OCI-LY7 (cell line): ENCODE measurements at places on chromosomes 1 and 21.
A peak's percentile ranks its signal among the peaks of the same experiment; 100 is the strongest.

DNA sequence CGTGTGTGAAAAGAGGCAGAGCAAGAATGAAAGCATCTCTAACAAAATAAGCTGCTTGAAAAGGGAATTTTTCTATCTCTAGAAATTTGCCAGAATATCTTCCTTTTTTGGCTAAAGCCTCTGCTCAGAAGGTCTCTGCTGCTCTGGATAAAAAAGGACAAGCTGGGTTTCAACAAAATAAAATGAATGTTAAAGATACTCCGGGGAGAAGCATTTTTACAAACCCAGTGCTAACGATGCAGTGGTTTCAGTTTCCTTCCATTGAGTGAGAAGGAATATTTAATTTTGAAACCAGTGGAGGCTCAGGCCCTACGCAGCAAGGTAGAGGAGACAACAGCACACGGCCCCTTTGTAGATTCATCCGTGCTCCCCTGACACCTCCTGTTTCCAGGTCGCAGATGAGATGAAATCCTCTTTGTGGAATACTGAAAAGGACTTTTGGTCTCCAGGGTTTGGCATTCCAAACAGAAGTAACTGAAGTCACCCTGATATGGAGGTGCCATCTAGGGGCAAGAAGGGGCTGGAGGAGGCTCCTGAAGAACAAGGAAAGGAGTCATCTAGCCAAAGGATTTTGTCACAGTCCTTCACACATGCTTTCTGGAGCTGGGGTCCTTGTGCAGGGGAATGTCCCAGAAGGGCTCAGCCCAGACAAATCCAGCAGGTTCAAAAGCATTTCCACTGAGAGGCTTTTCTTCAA lies 65.7 kb upstream of the SYT6 start:
- DNase-seq, result no peak

- no peak for DNase-seq
Observed at GRCh38 chr21:41387042-41387819, 25.4 kb downstream of the MX2 start.

GRCh38 chr1:10881046-10881445 lies 84.6 kb upstream of the CASZ1 start:
- DNase-seq, result no peak

DNA sequence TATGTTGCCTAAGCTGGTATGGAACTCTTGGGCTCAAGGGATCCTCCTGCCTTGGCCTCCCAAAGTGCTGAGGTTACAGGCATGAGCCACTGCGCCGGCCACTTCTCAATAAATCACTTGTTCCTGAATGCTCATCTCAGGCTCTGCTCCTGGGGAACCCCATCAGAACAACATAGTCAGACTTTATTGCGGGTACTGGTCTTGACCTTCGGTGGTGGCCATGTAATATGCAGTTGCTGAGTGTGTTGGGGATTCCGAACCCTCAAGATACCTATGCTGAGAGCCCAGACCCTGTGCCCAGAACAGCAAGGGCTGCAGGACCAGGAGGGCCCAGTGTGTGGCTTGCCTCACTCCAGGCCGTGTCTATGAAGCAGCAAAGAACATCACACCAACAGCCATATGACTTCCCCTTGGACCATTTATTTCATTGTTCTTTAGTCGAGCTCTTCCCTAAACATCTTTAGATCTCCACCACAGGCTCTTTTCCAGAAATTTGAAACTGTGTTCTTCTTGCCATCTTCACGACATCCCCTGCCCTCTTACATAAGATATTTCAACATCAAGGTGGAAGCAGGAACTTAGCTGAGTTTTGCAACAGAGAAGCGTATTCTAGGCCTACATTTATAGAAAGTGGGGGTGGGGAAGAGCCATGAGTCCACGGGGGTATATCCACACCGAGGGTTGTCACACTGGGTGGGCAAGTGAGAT lies 12.7 kb upstream of the SDHB start:
- no peak for DNase-seq

GRCh38 chr1:85602571-85602970 lies 22.0 kb downstream of the CCN1 start:
- no peak for DNase-seq

- no peak for DNase-seq
Observed at GRCh38 chr21:40882192-40882915, 35.4 kb upstream of the DSCAM start.

DNA sequence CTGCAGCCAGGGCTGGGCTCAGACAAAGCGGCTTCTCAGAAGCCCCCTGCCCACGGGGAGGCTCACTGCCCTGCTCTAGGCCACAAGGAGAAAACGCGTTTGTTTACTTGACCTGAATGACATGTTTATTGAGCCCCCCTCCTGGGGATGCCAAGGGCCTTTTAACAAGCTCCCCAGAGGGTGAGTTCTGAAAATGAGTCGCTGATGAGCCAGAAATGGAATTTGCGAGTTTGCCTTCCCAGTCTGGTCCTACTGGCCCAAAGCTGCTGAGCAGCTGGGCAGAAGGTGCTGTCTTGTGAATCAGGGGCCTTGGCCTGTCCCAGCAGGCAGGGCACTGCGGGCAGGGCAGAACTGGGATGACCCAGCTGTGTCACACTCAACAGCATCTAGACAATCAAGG lies 120.6 kb downstream of the SYF2 start:
- no peak for DNase-seq

DNA sequence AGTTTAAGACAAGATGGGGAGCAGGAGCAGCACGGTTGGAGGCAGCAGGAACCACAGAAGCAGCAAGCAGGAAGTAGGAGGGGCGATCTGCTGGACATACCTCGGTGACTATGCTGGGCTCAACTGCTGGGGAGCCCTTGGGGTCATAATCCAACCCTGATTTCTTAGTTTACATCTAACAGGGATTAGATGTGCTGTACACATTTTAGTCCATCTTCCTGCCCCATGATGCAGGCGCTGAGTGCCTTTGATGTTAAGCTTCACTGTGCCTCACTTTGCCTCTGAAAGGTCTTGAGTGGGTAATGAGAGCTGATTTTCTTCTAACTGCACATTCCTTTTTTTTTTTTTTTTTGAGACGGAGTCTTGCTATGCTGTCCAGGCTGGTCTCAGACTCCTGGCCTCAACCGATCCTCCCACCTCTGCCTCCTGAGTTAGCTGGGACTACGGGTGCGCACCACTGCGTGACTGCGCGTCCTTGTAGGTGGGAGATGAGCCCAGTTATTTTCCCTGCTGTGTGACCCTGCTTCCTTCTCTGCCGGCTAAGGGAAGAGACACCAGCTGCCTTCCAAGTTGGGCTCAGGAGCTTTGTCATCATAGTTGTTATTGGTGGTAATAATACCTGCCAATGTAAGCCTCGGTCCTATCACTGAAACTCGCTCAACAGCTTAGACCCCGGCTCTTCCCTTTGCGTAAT lies 1.1 kb upstream of the RCAN3 start:
- peak; percentile 78 for DNase-seq

GRCh38 chr1:178633056-178633455 lies 92.0 kb upstream of the RALGPS2 start:
- no peak for DNase-seq

GRCh38 chr1:167322483-167322882 lies 101.8 kb downstream of the POU2F1 start:
- no peak for DNase-seq

- no peak for DNase-seq
Observed at GRCh38 chr1:945688-946556, 13.1 kb downstream of the NOC2L start.

DNA sequence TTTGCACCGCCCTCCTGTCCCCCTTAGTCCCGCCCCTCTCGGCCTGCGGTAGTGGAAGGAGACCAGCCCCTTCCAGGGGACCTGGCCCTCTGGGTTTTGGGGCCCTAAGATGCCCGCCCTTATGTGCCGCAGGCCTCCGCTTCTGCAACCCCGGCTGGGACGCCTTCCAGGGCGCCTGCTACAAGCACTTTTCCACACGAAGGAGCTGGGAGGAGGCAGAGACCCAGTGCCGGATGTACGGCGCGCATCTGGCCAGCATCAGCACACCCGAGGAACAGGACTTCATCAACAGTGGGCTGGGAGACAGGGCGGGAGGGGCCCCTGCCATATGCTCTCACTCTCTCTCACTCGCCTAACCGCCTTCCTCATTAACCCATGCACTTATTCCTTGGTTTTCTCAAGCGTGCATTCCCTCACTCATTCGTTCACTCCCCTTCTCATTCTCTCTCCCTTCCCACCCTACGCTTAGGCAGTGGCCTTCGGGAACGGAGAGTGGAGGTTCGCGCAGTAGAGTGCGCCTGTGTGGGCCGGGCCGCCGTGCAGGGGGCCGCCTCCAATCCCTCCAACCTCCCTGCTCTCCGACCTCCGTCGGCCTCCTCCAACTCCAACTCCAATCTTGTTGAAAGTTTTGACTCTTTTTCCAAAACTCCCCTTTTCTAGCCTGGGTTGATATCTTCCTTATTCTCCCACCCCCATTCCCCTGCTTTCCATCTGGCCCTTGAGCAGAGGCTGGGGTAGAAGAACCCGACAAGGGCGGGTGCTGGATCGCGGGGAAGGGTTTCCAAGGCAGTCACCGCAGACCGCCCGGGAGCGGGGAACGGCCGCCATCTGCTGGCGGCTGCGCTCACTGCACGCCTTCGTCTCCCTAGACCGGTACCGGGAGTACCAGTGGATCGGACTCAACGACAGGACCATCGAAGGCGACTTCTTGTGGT lies 15.2 kb downstream of the BCAN start:
- DNase-seq, result peak; percentile 48

- peak; percentile 90 for DNase-seq
Observed at GRCh38 chr21:34029743-34030528, 43.4 kb upstream of the MRPS6 start.

DNA sequence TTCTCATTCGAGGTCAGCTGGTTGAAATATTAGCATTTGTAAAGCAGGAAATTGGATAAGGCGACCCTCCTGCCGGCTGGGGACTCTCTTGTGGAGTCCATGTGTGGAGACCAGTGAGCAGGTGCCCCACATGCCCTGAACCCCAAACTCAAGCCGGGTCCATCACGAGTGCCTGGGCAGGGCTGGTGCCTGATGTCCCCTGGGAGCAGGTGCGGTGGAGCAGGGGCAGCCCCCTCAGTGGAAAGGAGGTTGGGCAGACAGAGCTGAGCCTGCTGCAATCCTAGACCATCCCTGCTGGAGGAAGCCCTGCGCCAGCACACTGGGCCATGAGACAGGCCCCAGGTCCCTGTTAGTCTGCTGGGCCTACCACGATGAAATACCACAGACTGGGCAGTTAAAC lies 395.6 kb downstream of the NPHP4 start:
- no peak for DNase-seq

- DNase-seq, result peak; percentile 77
Observed at GRCh38 chr1:212608392-212608958, at the start of gene ATF3. TSS of gene ATF3 (plus strand) at chr1:212608761. CDS start at chr1:212615022, 6,261 bp downstream.

DNA sequence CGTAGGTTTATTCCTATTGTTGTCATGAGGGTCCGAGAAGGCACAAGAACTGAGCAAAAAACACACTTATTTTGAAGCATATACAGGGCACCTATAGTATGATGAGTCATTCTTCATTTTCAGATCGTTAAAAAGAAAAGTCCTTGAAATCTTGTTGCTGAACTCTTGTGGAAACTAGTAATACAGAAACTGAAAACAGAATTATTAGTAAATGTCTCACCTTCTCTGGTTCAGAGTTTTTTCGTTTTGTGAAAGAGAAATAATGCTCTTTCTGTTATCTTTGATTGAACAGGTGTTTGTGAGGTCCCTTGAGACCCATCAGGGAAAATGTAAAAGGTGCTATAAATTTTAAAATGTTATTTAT lies 102.0 kb upstream of the COA6 start:
- DNase-seq, result no peak

- no peak for DNase-seq
Observed at GRCh38 chr1:2373551-2374251, 17.7 kb downstream of the MORN1 start.

DNA sequence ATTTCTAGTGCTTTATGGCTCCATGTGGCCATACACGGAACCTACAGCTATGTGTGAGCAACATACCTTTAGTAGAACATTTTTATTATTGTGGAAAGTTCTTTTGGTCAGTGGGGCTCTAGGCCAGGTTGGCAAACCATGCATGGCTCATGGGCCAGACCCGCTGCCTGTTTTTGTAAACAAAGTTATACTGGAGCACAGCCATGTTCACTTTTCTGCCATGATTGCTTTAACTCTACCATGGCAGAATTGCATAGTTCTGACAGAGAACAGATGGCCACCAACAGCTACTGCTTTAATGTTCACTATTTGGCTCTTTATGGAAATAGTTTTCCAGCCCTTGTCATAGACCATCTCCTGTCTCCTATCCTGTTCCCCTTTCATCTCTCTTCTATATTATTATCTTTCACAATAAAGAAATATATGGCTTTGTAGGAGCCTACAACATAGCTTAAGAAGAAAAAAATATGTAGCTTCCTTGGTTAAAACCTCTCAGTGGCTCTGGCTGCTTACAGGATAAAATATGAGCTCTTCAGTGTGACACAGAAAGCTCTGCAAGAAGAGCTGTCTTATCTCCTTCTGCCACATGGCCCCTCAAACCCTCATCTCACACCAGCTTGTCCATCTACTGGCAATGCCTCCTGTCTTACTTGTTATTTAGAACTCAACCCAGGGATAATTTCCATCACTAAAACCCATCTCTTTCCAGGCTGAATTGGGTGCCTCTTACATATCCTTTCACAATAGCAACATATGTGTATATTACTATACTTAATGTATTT lies 54.6 kb upstream of the RWDD3 start:
- no peak for DNase-seq

DNA sequence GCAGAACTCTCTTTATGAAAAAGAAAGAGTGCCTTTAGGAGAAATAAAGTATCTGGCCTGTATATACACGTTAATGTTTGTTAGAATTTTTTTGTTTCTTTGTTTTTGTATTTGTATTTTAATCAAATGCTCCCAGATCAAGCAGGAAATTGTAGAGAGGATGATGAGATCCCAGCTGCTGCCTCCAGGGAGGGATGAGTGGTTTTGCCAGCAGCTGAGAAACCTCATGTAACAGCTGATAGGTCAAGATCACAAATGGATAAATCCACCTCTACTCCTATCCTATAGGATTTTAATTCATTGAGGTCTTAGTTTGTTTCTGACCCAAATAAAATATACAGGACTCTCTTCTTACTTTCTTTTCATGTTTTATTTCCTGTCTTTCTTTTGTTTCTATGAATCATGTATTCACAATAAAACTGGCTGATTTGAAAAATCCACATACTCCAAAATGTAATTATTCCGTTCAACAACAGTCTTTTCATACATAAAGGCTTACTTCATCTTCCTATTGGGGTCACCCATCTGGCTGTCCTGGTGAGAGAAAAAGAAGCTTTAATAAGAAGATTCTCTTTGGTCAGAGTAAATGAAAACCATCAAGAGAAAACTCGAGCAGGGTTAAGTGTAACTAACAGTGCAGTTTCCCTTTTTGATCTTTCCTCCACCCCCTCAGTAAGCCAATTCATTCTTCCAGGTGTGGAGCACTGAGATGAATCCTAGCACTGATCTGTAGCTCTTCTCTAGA lies 129.3 kb upstream of the PLPPR5 start:
- DNase-seq, result no peak

- DNase-seq, result no peak
Observed at GRCh38 chr1:97913506-97914139, 7.2 kb downstream of the DPYD start.

DNA sequence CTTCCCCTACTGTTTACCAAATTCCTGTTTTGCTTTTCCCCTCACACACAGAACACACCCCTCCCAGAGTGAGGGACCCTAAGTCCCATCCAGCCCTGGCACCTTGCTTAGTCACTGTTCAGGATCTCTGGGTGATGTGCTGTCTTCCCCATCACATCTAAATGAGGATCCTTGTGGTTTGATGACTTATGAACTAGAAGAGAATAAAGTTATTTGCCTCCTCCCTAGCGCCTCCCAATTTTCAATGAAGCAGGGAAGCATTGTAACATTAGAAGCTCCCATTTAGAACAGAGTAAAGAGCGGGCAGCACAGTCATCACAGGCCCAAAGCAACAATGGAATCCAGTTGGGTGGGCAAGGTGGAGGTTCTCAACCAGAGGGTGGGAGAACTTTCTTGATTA lies 27.0 kb downstream of the DISC1 start:
- DNase-seq, result no peak
